ENCODE measurements at places on chromosomes 7 and 10.

DNA sequence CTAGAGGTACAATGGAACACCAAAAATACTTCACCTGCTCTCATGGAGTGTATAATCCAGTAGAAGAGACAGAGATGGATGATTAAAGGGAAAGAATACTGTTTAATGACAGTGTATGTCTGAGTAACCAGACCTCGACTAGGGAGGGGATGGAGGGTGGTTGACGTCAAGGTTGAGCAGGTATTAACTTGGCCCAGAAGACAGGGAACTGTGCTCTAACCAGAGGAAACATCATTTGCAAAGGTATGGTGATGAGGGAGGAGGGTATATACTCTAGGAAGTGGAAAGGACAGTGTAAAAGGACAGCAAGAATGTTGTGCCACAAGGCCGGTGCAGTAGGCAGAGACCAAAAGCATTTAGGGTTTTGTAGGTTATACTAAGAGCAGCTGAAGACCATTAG lies 2.9 kb downstream of the MIOS start:
- DNase-seq = no peak

- no peak for DNase-seq
These were observed at the start of gene ABCC2 for GRCh38 chr10:99782447-99783286. ABCC2 (plus strand) TSS chr10:99782640; CDS start chr10:99782845, 205 bp downstream.

DNA sequence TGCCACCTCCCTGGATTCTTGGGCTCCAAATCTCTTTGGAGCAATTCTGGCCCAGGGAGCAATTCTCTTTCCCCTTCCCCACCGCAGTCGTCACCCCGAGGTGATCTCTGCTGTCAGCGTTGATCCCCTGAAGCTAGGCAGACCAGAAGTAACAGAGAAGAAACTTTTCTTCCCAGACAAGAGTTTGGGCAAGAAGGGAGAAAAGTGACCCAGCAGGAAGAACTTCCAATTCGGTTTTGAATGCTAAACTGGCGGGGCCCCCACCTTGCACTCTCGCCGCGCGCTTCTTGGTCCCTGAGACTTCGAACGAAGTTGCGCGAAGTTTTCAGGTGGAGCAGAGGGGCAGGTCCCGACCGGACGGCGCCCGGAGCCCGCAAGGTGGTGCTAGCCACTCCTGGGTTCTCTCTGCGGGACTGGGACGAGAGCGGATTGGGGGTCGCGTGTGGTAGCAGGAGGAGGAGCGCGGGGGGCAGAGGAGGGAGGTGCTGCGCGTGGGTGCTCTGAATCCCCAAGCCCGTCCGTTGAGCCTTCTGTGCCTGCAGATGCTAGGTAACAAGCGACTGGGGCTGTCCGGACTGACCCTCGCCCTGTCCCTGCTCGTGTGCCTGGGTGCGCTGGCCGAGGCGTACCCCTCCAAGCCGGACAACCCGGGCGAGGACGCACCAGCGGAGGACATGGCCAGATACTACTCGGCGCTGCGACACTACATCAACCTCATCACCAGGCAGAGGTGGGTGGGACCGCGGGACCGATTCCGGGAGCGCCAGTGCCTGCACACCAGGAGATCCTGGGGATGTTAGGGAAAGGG lies 913 bp downstream of the NPY start:
- no peak for DNase-seq

GRCh38 chr7:19900118-19900517 lies 126.7 kb upstream of the TMEM196 start:
- DNase-seq = no peak

DNA sequence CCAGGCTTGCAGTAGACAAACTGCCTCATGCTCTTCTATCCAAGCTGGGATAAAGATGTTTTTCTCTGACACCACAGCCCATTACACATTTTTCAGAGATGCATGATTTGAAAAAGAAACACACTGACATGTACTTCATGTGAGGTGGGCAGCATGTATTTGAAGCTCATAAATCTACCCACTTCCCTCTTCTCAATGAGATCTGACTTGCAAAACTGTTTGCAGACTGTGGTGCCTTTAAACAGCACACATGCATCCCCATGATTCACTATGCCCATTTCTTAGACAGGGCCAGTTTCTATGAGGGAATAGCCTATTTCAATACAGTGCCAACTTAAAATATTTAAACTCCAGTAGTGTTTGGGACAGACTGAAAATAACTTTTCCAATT lies 109.8 kb downstream of the GLI3 start:
- no peak for DNase-seq

DNA sequence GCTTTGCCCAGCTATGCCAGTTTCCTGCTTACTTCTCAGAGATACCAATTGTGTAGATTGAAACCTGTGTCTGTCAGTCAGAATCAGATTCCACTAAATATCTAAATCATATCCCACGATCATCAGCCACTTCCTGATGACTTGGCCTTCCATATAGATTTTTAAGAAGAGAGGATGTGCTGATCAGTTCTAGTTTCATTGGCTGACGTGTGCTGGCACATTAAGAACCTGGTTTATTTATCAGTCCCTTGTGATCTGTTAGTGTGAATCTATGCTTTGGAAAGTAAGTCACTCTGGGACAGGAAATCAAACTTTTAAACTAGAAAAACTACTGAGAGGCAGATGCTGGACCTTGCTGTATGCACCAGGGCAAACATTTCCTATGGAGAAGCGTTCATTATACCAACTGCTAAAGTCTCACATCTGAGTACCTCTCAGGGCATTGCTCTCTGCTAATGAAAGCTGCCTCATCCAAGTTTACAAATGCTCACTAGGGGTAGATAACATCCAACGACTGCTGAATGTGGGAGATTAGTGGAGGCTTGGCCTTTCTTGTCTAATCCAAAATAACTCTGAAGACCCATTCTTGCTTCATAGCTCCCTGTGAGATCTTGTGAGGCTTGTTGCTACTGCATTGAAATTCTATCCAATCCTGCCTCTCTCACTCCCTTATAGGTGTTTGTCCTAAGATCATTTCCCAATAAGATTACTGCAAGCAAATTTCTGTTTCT lies 109.1 kb downstream of the ARL4A start:
- DNase-seq = no peak

- no peak for DNase-seq
These were observed 21.6 kb downstream of the HIP1 start for GRCh38 chr7:75716992-75717626.

DNA sequence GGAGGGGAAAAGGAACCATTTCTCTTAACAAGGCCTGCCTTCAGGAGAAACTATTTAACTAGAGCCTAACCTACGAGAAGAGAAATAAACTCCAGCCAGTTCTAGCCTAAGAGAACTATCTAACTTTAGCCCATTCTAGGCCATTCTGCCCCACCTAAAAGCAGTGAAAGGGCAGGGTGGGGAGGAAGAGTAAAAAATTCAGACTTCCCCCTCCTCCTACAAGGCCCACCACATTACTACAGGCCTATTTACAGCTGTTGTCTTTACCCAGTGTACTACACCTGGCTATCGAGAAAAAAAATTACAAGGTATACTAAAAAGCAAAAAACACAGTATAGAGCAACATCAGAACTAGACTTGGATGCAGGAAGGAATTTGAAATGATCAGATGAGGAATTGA lies 93.0 kb downstream of the KMT2C start:
- no peak for DNase-seq

DNA sequence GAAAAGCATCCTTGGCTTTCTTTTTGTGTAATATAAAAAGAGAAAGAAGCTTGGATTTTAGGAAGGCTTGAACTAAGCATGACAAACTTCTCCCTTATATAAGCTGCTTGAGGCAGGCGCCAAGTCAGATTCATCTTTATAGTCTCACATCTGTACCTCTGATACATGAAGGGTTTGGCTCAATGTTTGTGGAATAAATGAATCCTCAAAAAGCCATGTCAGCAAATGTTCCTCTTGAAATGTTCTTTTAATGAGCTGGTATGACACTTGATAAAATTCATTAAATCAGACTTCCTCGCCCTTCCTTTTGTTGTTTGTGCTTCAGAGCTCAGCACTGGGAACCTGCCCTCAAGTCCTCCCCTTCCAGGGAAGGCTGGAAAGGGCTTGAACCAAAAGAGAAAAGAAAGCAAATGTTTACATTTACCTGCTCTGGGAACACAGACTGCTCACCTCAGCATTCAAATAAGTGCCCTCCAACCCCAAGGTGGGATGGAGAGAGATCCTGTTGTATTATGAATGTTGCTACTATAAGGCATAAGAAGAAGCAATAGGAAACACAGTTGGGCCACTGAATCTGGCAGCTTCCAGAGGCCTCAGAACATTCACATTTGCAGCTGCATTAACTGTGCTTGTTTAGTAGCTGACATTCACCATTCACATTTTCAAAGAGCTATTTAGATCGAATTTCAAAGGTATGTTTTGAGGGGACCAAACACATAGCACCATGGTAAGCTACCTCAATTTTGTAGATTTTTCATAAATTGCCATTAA lies 212.6 kb downstream of the CACNA2D1 start:
- peak; percentile 21 for DNase-seq

GRCh38 chr10:120540486-120540885 lies 83.5 kb downstream of the PLPP4 start:
- DNase-seq = no peak
